Activated CD8-positive, alpha-beta T cell treated with anti-CD3 and anti-CD28 coated beads, Interleukin-2, amount 10 ng/mL, durations not matched to agents 7 days and 5 days (primary cell): ENCODE measurements at places on chromosomes 5 and 9. TPM values are rescaled to one million over a fixed set of nuclear protein-coding genes. Genes with fewer than 3 reads are reported as not detected.
A peak's percentile ranks its signal among the peaks of the same experiment; 100 is the strongest.

- no peak overlapping the region for H3K27ac ChIP-seq
- no peak overlapping the region for H3K4me3 ChIP-seq
- peaks cover 8% of the 10 kb centered on the region for H3K4me1 ChIP-seq
- peaks cover 68% of the 10 kb centered on the region for H3K36me3 ChIP-seq
- no peak for DNase-seq
Observed at GRCh38 chr5:43294226-43294625, 19.0 kb downstream of the HMGCS1 start.

DNA sequence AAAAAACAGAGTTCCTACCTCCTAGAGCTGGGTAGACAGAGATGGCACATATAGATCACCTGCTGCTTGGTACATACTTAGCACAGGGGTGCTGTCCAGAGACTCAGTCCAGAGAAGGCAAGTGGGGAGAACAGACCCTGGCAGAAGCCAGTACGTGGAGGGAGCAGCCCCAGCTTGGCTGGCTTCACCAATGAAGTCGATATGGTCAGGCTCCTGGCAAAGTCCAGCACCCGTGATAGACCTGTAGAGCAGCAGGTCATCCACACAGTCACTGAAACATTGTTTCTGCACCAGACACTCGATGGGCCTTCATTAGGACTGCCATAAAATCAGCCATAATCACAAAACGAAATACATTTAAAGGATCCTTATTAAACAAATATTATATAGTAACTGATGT, 45.8 kb downstream of the WHRN start:
- peaks cover 2% of the 10 kb centered on the region for H3K27me3 ChIP-seq
- H3K36me3 ChIP-seq, result no peaks in the 10 kb centered on the region
- H3K4me1 ChIP-seq, result no peaks in the 10 kb centered on the region

DNA sequence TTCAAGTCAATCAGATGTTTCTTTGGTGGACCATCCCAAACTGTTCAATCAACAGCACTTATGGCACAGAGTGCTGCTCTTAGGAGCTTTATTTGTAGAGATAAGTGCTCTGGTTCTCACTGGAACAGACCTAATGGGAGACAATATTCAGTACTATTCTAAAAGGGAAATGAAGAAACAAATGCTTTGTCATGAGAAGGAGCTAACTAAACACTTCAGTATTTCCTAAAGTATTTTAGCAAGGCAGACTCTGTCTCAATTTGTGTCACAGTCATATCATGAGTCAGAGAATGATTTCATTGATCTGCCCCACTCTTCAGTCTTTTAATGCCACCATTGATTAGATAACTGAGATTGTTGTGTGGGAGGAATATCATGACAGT, 175.3 kb downstream of the SLF1 start:
- peak overlapping the region; percentile 93 for H3K27ac ChIP-seq
- peaks cover 3% of the 10 kb centered on the region for H3K27me3 ChIP-seq
- peaks cover 47% of the 10 kb centered on the region for H3K4me1 ChIP-seq
- peak overlapping the region; percentile 60 for H3K4me3 ChIP-seq

DNA sequence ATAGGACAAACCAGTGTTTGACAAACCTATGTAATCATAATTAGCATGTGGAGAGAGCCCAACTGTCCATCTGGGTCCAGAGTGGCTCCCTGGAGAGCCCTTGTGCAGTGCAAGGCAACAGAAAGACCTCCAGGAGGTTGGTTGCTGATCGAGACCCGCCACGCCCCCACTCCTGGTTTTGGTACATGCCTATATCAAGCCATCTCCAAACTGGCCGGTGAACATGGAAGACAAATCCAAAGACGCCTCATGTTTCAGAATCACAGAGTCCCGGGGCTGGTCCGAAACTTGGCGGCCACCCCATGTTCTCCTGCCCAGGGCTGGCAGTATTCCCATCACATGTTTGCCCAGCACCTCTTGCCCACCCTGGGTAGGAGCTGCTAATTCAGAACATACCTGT, 140.2 kb downstream of the PAX5 start:
- no peaks in the 10 kb centered on the region for H3K36me3 ChIP-seq
- H3K27ac ChIP-seq, result no peak overlapping the region
- peaks cover 9% of the 10 kb centered on the region for H3K27me3 ChIP-seq
- H3K4me1 ChIP-seq, result no peaks in the 10 kb centered on the region

DNA sequence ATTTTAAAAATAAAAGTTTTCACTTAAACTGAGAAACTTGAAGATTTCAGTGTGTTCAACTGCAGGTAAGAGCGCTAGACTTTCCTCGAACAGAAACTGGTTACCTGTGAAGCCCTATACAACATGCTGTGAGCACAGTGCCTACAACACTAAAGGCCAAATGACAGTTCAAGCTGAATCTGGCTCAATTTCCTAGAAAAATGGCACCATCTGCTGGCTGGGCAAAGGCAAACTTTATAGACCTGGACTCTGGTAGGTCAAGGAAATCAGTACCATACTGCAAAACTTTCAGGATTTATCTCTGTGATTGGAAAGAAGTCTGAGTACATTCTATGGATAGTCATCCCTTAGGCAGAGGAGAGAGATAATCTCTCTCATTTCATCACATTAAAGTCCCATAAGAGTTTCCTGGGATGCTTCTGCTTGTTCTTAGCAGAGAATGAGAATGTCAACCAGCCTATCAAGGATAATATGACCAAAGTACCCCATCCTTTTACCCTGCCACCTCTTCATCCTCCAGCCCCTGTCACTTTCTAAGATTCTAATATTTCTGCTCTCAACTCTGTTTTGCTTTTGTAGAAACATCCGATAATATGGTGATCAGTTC, 31.8 kb upstream of the FOXB2 start:
- H3K36me3 ChIP-seq, result no peaks in the 10 kb centered on the region
- no peak overlapping the region for H3K27ac ChIP-seq
- H3K4me3 ChIP-seq, result no peak overlapping the region
- peaks cover 6% of the 10 kb centered on the region for H3K27me3 ChIP-seq
- no peak for DNase-seq

DNA sequence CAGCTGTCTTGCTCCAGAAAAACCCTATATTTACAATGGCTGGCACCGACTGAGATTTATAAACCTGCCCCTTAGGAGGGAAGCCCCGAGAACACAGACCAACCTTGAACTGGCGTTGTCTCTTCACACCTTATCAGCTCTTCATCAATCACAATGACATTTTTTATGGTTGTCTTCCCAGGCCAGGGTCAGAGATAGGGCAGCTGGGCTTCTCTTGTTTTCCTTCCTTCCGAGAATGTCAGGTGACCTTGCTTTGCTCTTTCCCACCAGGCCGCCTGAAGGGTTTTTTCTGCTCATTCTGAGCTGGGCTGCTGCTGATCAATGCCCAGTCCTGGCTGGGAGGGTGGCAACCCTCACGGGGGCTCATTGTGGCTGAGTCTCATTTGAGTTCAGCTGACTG, 619.1 kb downstream of the CCDC171 start:
- no peaks in the 10 kb centered on the region for H3K4me1 ChIP-seq
- H3K27me3 ChIP-seq, result no peaks in the 10 kb centered on the region
- H3K36me3 ChIP-seq, result no peaks in the 10 kb centered on the region
- H3K27ac ChIP-seq, result no peak overlapping the region

DNA sequence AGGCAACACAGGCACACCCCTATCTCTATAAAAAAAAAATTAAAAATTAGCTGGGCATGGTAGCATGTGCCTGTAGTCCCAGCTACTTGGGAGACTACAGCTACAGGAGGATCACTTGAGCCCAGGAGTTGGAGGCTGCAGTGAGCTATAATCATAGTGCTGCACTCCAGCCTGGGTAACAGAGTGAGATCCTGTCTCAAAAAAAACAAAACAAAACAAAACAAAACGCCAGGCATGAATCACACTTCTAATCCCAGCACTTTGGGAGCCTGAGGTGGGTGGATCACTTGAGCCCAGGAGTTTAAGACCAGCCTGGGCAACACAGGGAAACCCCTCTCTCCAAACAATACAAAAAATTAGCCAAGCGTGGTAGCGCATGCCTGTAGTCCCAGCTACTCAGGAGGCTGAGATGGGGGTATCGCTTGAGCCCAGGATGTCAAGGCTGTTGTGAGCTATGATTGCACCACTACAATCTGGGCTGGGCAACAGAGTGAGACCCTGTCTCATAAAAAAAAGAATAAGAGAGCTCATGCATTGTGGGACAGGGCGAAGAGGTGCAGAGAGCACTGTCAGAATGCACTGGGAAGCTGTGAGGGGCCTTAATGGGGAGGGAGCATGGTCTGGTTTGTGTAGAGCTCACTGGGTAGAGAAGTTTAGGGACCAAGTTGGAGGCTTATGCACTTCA, 8.4 kb upstream of the SAP30L start:
- peaks cover 69% of the 10 kb centered on the region for H3K36me3 ChIP-seq
- no peaks in the 10 kb centered on the region for H3K27me3 ChIP-seq
- no peak overlapping the region for H3K27ac ChIP-seq
- H3K4me3 ChIP-seq, result no peak overlapping the region
- no peak for DNase-seq

GRCh38 chr5:7261049-7261448, 134.9 kb upstream of the ADCY2 start:
- H3K36me3 ChIP-seq, result no peaks in the 10 kb centered on the region
- H3K4me3 ChIP-seq, result no peak overlapping the region
- DNase-seq, result no peak
- no peak overlapping the region for H3K27ac ChIP-seq
- H3K4me1 ChIP-seq, result no peaks in the 10 kb centered on the region
- no peaks in the 10 kb centered on the region for H3K27me3 ChIP-seq

DNA sequence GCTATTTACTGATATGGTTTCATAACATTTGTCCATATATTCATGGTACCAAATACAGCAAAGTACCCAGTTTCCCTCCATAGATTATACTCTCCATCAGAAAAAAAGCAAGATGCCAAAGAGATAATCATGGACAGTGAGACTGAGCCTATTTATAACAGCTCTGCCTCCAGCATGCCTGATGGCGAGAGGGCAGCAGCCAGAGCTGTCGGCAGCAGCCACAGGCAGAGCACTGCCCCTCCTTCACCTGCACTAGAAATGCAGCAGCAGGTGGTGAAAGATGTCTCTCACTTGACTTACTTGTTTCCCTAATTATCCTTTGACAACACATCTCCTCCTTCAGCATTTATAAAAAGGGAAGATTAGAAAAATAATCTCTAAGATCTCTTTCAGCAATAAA, 32.4 kb downstream of the CTNNAL1 start:
- DNase-seq, result no peak
- H3K27ac ChIP-seq, result no peak overlapping the region
- H3K4me3 ChIP-seq, result no peak overlapping the region
- H3K4me1 ChIP-seq, result no peaks in the 10 kb centered on the region
- H3K27me3 ChIP-seq, result no peaks in the 10 kb centered on the region
- peaks cover 14% of the 10 kb centered on the region for H3K36me3 ChIP-seq

- H3K36me3 ChIP-seq, result peaks cover 28% of the 10 kb centered on the region
- H3K27ac ChIP-seq, result peak overlapping the region; percentile 4
- DNase-seq, result no peak
- H3K4me1 ChIP-seq, result peaks cover 52% of the 10 kb centered on the region
- H3K27me3 ChIP-seq, result peaks cover 4% of the 10 kb centered on the region
Observed at GRCh38 chr9:22105005-22105722, 96.1 kb upstream of the CDKN2B start.

DNA sequence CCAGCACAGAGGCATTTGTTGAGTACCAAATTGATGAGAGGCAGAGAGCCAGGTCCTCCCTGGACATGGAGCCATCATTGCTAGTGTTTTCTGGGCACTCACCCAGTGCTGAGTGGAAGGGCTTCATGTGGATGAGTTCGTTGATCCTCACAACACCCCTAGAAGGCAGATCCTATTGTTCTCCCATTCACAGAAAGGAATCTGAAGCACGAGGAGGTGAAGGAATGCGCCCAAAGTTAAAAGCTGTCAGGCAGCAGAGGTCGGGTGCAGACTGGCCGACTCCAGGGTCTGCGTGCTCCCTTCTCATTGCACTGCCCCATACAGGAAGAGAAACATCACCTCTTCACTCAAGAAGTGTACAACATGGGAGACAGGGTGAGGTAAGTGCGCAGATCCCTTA, 153.5 kb upstream of the TNPO1 start:
- H3K4me1 ChIP-seq, result no peaks in the 10 kb centered on the region
- H3K27ac ChIP-seq, result no peak overlapping the region
- no peaks in the 10 kb centered on the region for H3K36me3 ChIP-seq
- no peak overlapping the region for H3K4me3 ChIP-seq
- no peak for DNase-seq
- H3K27me3 ChIP-seq, result peaks cover 6% of the 10 kb centered on the region

DNA sequence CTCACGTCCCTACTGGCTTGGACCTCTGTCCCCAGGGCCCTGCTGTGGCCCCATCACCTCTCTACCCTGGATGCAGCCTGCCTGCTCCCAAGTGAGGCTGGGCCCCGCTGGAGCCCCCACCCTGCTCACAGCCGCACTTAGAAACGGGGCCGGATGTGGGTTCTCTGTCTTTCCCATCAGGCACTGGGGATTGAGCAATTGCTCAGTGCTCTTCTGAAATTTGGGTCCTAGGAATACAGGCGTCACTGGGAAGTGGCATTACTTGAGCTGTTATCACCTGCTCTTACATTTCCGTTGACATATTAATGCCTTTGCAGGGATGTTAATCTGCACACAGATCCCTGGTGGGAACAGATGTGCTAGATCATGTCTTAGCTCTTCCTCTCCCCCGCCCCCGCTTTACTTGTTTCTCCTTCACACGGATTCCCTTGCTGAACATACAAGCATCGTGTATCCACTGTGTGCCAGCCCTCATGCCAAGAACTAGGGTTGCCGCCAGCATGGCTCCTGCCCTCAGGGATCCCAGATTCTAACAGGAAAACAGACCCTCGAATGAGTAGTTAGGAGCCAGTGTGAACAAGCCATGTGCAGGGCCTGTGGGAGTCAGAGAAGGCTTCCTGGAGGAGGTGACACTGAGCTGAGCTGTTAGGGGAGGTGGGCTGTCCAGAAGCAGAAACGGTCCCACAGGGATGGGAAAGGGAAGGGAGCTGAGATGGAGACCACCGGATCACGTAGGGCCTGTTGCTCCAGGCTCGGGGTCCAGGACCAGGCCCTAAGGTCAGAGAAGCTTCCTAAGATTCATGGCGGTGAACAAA, 65.1 kb downstream of the NEK6 start:
- peak overlapping the region; percentile 4 for H3K27ac ChIP-seq
- no peak overlapping the region for H3K4me3 ChIP-seq

DNAJC18 gene
- total RNA-seq, result 5.4 TPM

INSL4 gene
- not detected for total RNA-seq

FAM153A gene
- total RNA-seq, result 14.3 TPM

CD72 gene
- total RNA-seq, result 15.0 TPM

KCNMB1 gene
- not detected for total RNA-seq

ACTBL2 gene
- total RNA-seq, result not detected

F12 gene
- total RNA-seq, result 3.2 TPM

CCNO gene
- not detected for total RNA-seq

ENTREP1 gene
- total RNA-seq, result not detected
